ENCODE measurements at places on chromosomes 6 and 20.

DNA sequence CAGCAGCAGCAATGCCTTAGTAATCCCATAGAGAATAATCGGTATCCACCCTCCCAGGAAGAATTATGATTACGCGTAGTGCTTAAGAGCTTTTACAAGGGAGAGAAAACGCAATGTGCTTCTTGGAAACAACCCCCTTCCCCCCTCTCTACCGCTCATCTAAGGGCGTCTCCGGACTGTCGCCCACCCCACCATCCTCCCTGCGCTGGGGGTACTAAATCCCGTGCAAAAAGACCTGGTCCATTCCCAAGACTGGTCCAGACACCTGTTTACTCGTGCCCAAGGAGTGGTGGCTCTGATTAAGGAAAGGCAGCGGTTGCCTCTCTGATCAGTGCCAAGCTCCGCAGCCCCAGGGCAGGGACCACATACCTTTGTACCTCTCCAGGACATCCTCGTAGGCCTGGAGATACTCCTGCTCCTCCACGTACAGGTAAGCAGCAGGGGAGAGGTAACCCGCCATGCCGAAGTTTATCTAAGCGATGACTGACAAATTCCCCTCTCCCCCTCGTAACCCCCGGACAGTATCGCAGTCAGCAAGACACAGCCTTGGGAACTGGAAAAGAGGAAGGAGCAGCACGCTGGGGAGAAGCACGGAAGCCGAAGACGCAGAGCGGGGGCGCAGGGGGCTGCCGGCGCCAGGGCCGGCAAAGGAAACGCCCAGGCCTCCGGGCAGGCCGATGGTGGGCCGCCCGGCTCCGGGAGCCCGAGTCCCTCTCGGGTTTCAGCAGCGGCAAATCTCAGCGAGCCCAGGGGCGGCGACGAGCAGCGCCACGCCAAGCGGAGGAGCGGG lies 112.0 kb upstream of the BEND6 start:
- no peak for DNase-seq

DNA sequence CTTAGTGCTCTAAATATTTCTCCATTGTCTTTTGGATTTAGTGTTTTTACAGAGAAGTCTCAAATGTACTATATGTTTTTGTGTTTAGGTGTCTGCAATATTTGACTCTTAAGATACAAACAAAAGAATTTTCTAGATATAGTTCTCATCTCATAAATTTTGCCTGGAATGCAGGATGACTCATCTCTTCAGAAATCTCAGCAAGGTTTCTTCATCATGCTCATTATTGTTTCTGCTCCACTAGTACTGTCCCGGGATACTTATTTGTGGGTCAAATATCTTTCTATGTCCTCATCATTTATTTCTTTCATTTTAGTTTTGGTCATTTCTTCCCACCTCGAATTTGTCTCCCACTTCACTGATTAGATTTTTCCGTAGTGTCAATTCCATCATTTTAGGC lies 9.5 kb downstream of the AHI1 start:
- no peak for DNase-seq

DNA sequence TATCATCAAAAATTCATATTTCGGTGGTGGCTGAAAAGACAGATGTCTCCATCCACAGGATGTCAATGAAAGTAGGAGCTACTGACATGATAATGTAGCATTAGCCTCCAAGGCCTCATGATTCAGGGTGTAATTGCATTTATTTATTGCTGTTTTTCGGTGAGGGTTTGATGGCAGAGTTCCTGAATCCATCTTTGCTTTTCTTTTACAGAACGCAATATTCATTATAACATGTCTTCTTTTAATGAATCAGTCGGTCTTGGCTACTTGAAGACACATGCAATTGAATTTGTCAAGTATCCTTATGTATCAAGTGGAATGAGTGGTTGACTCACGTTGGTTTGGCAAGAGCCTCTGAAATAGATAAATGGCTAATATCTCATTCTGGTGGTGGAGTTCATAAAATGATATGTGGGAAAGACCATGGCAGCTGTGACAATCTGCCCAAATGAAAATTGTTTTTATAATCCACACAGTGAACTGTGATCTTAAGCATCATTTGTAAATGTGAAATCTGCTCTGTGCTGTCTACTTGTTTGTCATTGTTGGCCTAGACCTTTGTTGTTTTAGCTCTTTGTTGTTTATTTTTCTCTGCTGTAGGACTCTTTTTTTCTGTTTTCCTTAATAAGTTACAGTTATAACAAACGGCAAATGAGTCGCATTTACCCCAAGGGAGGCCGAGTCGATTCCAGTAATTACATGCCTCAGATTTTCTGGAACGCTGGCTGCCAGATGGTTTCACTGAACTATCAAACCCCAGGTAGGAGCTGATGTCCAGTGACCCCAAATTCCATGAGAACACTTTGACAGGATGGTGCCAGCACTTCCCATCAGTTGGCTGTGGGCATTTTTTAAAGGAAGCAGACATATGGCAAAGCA lies 105.7 kb upstream of the LAMP5 start:
- no peak for DNase-seq

DNA sequence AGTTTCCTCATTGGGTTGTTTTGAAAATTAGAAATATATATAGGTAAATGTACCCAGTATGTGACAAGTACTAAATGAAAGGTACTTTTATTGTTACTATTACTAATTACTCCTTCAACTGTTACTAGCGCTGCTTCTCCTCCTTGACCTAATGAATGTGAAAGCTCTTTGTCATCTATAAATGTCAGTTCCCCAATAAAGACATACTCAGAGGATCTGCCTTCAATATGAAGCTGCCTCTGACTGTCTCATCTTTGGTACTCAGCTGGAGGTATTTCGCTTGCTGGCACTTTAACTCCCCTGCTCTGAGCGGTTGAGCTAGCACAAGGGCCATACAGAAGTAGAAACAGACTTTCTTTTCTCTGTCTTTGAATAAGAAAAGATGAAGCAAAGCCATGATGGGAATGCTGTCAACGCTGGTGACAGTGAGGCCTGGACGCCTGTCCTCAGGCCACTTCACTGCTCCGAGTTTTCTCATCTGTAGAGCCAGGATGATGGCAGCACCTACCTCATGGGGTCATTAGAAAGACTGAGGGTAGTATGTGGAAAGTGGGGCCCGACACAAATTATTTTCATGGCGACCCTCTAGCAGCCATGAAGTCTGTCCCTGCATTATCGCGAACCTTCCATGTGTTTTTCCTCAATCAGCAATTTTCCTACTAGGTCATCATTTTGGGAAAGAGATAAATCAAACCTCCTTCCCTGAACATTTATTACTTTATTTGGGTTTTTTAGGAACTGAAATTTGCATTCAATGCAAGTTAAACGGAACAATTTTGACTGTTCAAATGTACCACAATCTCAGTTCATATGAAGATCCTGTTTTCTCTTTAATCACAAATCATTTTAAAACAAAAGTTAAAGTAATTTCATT lies 55.9 kb upstream of the SNX9 start:
- DNase-seq = no peak

DNA sequence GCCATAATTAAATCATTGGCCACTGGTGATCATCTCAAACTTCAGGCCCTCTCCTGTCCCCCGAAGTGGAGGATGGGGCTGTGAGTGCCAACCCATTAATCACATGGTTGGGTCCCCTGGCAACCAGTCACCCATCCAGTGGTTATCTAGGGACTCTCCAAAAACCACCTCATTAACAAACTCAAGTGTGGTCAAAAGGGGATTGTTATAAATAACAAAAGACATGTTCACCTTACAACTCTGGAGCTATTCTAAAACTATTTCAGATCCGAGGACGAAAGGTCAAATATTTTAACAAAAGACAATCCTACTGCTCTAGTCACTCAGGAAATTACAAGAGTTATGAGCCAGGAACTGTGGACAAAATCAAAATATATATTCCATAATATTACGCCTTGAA lies 95.5 kb upstream of the PRND start:
- DNase-seq = no peak

DNA sequence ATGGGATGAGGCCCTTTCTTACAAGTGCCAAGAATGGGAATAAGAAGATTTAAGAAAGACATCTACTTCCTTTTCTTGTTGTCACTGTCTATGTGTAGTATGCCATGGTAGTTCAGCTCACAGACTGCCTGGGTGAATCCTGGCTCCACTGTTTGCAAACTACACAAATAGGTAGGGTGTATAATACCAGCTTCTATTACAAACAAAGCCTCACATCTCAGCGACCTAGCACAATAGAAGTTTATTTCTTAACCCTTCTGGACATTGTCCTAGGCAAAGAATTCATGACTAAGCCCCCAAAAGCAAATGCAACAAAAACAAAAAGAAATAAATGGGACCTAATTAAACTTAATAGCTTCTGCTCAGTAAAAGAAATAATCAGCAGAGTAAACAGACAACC lies 74.5 kb downstream of the LINC00237 start:
- DNase-seq = no peak

GRCh38 chr6:36920546-36920945 lies 34.0 kb upstream of the PI16 start:
- no peak for DNase-seq

DNA sequence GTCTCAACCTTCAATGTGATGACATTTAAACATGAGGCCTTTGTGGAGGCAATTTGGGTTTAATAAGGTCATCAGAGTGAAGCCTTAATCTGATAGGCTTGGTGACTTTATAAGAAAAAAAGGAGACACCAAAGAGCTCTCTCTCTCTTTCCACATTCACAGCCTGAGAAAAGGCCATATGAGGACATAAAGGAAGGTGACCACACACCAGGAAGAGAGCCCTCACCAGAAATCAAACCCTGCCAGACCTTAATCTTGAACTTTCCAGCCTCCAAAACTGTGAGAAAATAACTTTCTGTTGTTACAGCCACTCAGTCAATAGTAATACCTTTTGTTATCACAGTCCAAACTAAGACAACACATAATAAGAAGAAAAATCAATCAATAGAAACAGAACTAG lies 47.7 kb downstream of the COL12A1 start:
- DNase-seq = no peak

DNA sequence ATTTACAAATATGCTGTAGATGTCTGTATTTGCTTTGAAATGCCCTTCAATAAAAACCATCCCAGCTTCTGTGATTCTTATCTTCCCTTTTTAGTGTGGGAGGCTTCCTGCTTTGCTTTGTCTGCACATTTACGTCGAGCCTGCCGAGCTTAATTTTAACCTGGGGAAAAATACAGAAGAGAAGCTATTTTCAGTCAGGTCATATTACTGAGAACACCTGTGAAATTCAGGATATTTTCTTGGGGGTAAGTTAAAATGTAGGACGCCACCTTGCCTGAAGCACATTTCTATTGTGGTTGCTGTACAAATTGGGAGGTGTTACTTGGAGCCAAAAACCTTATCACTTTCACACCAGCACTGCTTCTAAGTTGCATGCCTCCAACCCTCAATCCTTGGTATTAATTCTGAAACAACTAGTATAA lies 43.6 kb upstream of the FUCA2 start:
- DNase-seq = no peak

GRCh38 chr20:52804497-52805295 lies 167.5 kb upstream of the TSHZ2 start:
- no peak for DNase-seq
